ENCODE measurements at places on chromosomes 6 and 20.

GRCh38 chr6:31266567-31267360, 5.1 kb downstream of the HLA-C start:
- DNase-seq, result no peak

GRCh38 chr6:3228771-3229565, 1.5 kb upstream of the TUBB2B start:
- no peak for DNase-seq

DNA sequence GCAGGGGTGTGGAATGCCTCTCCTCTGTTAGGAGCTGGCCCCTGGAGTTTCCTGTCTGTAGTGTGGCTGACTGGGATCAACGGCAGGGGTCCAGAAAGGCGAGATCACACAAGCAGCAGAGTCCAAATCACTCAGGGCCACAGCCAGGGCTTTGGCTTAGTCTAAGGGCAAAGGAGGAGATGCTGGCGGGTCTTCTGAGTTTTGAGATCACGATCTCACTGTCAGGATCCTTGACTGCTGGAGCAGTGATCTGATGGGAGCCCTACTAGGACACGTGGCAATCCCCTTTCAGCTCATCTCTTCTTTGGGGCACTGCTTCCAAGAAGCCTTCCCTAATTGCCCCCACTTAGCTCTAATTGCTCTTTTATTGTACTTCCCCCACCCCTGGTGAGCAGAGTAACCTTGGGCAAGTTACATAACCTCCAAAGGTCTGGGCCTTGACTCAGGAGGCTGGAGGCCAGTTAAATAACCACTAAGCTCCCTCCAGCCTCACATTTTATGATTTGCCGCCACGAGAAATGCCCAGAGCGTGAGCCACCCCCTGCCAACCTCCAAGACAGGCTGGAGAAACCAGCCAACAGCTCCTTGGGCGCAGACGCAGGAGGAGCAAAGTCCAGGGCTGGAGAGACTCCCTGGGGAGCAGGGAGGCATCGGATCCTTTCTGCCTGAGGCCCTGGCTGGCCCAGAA, 12.0 kb downstream of the KCNK5 start:
- DNase-seq, result peak; percentile 37

DNA sequence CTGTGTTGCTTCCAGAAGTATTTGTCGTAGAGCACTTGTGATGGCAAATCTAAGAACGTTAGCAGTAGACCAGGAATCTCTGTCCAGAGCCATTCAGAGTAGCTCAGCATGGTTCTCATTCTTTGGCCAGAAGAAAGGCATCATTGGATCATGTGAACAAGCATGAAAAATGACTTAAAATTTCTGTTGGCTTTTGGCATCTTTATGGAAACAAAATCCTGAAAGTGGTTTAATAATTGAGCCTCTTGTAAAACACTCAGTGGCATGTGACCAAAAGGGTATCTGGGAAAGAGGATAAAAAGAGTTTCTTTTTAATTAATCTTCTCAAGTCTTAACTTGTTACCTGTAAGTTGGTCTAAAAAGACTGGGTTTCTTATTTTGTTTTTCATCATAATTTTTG, 55.2 kb downstream of the PTPN1 start:
- DNase-seq, result no peak

GRCh38 chr6:106634565-106634964, 5.2 kb downstream of the QRSL1 start:
- DNase-seq, result no peak

DNA sequence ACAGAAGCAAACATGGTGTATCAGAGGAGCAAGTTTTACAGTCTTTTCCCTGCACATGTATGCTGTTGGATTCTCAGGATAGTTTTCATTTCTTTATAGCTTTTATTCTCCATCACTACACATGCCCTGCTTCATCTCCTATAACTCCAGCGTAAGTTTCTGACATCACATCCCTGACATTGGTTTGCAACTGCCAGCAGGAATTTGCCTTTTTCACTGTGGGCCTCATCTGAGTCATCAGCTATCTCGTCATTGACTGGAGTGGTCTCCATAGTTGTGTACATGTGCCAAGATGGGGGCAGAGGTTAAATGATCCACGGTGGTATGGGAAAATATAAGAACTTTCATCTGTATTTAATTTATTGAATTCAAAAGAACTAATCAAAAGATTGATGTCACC, 96.7 kb downstream of the SLX4IP start:
- no peak for DNase-seq

DNA sequence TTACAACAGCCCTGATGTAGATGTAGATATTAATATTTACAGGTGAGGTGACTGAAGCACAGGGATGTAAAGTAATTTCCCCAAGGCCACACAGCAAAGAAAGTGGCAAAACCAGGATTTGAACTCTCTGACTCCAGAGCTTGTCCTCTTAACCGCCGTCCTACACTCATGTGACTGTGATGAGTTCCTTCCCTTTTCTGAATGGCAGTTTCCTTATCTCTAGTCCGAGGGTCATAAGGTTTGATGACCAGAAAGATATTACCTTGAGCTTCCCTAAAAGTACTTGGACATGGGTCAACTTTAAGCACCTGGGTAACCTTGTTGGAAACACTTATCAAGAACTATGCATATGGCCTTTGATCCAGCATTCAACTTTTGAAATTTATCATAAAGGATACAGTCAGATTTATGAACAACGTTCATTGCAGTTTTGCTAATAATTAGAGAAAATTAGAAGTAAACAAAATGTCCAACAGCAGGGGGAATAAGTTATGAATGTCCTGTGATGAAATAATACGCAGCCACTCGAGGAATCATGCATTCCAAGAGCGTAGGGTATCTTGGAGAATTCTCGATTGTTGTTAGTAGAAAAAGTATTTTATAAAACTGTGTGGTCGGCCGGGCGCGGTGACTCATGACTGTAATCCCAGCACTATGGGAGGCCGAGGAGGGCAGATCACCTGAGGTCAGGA, 2.3 kb upstream of the TLDC2 start:
- DNase-seq, result peak; percentile 35

- DNase-seq, result no peak
These were observed 31.8 kb downstream of the CEBPB start for GRCh38 chr20:50222309-50223038.

- no peak for DNase-seq
These were observed 92.3 kb downstream of the RFPL4B start for GRCh38 chr6:112439432-112439831.

DNA sequence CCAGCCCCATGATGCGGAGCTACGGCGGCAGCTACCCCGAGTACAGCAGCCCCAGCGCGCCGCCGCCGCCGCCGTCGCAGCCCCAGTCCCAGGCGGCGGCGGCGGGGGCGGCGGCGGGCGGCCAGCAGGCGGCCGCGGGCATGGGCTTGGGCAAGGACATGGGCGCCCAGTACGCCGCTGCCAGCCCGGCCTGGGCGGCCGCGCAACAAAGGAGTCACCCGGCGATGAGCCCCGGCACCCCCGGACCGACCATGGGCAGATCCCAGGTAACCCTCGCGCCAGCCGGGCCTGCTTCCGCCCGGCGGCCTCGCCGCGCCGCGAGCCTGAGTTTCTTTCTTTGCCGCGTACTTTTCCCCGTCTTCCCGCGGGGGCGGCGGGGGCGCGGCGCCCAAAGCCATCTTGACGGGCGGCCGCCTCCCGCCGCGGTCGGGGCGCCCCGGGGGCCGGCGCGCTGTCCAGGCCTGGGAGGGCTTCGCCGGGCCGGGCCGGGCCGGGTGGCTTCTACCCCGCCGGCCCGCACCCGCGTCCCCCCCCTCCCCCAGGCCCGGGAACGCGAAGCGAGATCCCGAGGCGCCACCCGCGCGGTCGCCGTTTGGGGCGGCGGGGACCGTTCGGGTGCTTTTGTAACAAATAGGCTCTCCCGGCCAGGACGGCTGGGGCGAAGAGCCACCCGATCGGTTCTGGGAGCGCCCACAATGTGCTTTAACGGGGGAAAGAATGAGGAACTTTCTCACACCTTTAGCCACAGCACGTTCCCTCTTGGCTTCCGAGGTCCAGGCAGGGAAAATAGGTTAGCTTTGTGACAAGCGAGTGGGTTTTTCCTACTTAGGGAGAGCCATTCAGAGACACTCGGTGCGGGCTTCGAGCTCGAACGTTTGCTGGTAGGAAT, 2.3 kb downstream of the ARID1B start:
- DNase-seq, result peak; percentile 79

DNA sequence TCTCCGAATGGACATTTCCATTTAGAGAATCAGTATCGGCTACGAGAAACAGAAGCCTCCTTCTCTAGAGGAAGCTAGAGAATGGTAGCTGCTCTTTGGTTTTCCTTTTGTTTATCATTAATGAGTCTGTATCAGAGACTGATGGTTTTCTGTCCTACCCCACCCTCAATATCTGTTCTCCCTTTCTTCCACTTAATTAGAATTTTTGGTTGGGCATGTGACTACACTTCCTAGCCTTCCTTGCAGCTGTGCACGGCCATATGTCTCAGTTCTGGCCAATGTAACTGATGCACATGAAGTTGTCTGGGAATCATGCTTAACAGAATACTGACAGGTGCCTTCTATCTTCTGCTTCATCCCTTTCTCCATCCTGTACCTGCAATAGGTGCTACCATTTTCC, 19.0 kb downstream of the RNF24 start:
- DNase-seq, result no peak

GRCh38 chr6:157823001-157823527, at the start of gene SNX9:
TSS of gene SNX9 (plus strand) at chr6:157823246. CDS start at chr6:157823435, 189 bp downstream.
- peak; percentile 82 for DNase-seq

DNA sequence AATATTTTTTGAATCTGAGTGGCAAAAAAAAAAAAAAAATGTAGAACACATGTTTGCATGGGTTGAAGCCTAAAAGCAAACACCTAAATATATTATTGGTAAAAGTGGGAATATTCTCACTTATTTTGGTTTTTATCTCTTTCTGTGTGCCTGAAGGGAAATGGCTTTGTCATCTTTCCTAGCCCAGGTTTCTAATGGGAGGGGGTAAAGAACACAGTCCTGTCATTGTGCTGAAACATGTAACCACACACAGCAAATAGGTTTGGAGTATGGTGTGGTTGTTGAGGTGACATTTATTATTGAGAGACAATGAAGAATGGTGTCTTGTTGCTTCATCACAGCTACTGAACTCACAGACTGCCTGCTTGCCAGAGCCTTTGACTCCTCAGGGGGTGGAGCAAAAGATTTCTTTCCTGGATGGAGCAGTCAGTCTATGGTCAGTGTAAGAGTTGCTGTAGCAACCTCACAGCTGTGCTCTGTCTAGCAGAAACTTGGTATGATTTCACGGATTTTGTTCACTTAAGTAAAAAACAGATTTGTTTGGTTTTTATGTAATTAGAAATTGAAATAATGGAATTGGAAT, 70.2 kb downstream of the CEP57L1 start:
- DNase-seq, result no peak

GRCh38 chr6:34595332-34596184, 39.4 kb upstream of the SPDEF start:
- DNase-seq, result peak; percentile 34

GRCh38 chr20:34459209-34459897, 56.9 kb upstream of the DYNLRB1 start:
- no peak for DNase-seq

DNA sequence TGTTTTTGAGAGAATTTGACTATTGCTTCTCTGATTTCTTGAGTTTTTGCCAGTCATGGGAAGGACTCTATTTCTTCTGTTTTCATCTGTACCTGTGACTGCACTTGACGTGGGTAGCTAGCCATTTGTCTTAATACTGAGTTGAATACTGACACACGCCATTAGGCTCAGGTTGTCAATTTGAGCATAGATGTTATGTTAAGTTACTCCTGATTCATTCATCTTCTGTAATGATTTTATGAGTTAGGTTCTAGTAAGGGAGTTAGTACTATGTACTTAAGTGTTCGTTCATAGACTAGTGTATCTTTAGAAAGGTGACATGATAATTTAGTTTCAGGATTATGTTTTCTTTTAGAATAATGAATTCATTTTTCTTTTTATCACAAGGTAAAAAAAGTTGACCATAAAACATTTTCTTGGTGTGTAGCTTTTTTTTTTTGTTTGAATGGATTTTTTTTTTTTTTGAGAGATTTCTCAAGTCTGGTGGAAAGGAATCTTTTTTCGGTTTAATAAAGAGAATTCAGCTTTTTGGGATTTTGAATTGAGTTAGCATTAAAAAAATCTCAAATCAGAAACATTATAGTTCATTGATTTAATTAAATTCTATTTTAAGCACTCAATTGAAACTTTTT, 1.7 kb downstream of the AFDN start:
- no peak for DNase-seq

DNA sequence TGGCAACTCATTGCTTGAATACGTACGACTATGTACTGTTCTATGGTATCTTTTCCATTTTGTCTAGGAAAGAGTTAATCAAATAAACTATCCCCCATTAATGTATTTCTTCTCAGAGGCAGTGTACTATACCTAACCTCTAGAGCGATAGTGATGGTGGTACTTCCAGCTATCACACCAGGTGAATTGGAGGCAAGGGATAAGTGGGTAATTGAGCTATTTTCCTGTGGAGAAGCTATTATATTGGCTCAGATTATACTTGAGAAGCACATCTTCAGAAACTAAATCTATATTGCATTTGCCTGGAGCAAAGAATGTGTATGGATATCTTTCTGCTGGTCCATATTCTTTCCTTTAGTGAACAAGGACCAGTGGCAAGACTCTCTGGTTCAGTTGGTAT, 430.7 kb upstream of the KHDRBS2 start:
- DNase-seq, result no peak

DNA sequence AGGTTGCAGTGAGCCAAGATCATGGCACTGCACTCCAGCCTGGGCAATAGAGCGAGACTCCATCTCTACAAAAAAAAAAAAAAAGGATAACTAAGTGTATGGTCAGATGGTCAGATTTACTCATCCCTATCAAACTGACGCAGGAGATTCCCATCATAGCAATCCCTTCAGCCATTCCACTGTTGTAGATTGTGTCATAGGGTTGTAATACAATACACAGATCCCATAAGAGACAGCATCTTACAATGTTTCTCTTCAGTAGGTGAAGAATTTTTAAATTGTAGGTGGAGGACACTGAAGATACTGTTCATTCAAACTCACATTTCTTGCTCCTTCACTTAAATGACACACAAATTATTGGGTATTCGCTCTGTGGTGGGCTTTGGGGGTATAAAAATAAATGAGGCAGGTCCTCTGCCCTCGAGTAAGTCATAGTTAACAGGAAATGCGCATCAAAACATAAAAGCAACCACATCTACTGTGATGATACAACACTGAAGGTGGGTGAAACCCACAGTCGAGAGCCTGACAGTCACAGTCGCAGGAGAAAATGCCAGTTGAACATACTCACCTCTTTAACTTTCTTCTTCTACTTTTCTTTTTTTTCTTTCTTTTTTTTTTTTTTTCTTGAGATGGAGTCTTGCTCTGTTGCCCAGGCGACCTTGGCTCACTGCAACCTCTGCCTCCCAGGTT, 205.5 kb downstream of the ZNF217 start:
- no peak for DNase-seq

DNA sequence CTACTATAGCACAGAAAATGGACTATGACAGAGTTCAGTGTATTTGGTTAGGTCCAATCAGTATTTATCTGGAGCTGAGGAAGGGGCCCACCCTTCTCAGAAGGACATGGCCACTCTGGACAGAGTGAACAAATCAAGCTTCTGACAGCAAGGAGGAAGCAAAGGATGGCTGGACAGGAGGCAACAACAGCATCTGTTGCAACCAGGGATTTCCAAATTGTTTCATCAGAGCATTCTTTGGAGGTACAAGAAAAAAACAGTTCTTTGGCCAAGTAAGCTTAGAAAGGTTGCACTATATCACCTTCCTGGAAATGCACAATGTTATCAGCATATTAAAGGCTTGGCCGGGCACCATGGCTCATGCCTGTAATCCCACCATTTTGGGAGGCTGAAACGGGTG, 118.7 kb upstream of the SLC22A16 start:
- no peak for DNase-seq

GRCh38 chr6:3324262-3324942, 65.7 kb downstream of the PSMG4 start:
- no peak for DNase-seq

GRCh38 chr6:80607811-80608391, 501.4 kb downstream of the BCKDHB start:
- DNase-seq, result no peak
